ENCODE measurements at places on chromosomes 7 and 10. TPM values are rescaled to one million over a fixed set of nuclear protein-coding genes. Genes with fewer than 3 reads are reported as not detected.

DNA sequence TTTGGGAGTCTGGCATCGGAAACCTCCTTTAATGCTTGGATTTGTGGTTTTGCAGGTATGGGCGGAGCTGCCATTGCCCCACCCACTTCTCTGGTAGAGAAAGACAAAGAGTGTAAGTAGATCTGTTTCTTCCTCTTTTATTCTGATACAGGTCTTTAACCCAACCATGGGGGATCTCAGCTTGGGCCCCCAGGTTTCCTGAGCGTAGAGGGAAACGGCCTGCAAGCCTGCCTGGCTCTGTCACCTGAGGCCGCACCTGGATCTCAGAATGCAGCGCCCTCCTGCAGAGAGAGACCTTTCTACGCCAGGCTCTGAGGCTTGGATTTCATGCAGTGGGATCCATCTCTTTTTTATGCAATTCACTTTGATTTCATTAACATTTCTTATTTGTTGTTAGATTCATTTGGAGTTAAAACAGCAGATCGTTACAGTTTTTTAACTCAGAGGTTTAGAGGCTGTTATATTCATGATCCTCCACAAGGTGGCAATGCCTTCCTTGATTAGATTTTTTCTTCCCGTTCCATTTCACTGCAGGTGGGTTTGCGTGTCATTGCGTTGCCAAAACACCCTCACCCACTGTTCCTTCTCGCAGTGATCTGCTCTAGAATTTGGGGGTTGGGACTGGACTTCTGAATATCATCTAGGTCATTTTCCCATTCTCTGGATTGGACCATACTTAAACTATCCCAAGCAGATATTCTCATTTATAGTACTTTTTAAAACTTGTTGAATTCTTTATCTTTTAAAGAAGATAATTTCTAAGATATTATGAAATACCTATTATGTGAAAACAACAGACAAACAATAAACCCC, 20.0 kb downstream of the RBM17 start:
- H3K36me3 ChIP-seq: peaks cover 51% of the 10 kb centered on the region
- peaks cover 2% of the 10 kb centered on the region for H3K4me1 ChIP-seq
- DNase-seq: no peak
- no peak overlapping the region for H3K27ac ChIP-seq
- no peak overlapping the region for H3K4me3 ChIP-seq
- no peaks in the 10 kb centered on the region for H3K27me3 ChIP-seq

DNA sequence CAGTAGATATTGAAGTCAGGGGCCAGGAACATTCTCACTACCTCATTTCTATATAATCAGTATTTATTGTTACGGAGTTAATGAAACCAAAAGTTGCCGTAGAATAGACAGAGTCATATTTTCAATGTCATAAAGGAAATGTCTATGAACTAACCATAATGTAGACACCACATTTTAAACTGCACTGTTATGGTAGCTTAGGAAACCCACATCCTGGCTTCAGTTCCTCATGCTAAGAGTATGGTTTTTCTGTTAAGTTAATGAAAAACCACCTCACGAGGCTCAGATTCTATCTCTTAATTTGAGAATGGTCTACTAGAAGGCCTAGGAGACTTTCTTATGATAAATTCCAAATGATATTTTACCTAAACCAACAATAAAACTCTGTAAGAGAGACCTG, 166.5 kb downstream of the TMEM26 start:
- H3K27ac ChIP-seq: no peak overlapping the region
- DNase-seq: no peak
- no peaks in the 10 kb centered on the region for H3K4me1 ChIP-seq

PTCD1 gene
- total RNA-seq: 2.6 TPM

LRRC4 gene
- 0.43 TPM for total RNA-seq

GRCh38 chr7:93232673-93233018, 480 bp downstream of the VPS50 start:
- H3K4me1 ChIP-seq: peaks cover 6% of the 10 kb centered on the region
- no peaks in the 10 kb centered on the region for H3K36me3 ChIP-seq
- peak overlapping the region; percentile 91 for H3K4me3 ChIP-seq

- no peak for DNase-seq
- no peak overlapping the region for H3K4me3 ChIP-seq
- H3K4me1 ChIP-seq: no peaks in the 10 kb centered on the region
- H3K27me3 ChIP-seq: no peaks in the 10 kb centered on the region
- no peak overlapping the region for H3K27ac ChIP-seq
Measured at GRCh38 chr7:49174396-49174795, 250.0 kb downstream of the CDC14C start.

DNA sequence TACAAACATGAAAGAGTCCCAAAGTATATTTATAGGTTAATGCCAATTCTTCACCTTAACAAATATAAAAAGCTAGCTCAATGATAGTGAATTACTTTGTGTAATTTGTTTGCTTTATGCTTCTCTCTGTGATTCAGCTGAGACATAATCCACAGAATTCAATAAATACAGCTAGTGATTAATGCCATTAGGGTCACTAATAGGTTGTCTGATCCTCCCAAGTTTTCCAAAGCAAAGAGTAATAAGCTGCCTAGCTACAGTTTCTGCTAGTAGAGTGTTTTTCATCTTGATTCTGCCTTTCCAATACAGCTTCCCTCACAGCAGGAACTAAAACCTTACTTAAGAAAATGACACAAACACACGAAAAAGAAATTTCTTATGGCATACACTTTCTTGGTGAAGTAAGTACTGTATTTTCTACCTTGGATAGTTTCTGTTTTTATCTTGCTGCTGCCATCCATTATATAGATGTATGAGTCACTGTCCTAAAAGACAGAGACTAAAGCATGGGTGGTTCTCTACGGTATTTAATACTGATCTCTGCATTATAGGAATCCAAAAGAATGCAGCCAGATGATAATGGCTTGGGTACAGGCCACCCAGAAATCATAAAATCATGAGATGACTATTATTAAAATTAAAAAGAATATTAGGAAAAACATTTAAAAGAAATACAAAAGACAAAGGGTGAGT, 170.0 kb downstream of the TPK1 start:
- no peak overlapping the region for H3K27ac ChIP-seq
- no peak overlapping the region for H3K4me3 ChIP-seq
- DNase-seq: no peak
- no peaks in the 10 kb centered on the region for H3K4me1 ChIP-seq

DNA sequence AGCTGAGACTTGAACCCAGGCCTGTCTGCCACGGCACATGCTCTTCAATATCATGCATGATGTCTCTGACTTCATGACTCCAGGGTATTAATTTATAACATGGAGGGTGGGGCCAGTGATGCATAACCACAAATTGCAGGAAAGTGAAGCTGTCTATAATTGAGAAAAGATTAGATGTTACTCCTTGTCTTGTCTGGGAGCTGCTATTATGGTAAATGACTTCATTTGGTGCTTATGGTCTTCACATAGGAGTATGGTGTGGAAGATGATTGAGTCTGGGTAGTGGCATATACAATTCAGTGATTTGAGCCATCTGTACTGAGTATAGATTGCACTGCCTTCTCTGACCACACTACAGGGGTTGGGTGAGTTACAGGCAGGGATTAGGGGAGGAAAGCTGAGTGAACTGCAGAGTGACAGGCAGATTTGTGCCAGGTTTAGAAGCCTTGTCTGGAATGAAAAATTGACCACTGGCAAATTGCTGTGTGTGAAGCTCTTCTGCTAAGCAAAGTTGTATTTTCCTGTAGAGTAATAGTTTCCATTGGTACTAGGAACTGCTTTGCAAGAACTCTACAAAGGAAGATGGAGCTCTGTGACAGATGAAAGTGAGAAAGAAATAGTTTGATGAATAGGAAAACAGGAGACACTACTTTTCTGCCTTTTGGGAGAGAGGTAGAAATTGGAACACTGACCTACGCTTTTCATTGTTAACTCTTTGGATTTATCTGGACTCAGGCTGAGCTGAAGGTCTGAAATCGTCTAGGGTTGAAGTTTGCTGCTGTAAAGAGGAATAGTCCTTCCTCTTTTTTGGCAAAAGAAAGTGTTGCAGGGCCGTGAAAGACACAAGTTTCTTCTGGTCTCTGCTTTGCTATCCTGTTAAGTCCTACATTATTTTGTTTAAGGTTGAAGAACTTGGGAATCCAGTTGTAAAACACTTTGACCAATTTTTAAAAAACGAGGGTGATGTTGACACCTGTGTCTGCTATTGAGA, 2.7 kb downstream of the SND1 start:
- H3K27me3 ChIP-seq: no peaks in the 10 kb centered on the region
- no peaks in the 10 kb centered on the region for H3K4me1 ChIP-seq
- H3K4me3 ChIP-seq: no peak overlapping the region
- H3K36me3 ChIP-seq: no peaks in the 10 kb centered on the region
- H3K27ac ChIP-seq: no peak overlapping the region

KCNIP2 gene
- total RNA-seq: 1.1 TPM

ZNF804B gene
- not detected for total RNA-seq
